ENCODE measurements at places on chromosomes 7 and 10.

GRCh38 chr7:154698726-154699291, 304.1 kb downstream of the PAXIP1 start:
- no peak for DNase-seq

DNA sequence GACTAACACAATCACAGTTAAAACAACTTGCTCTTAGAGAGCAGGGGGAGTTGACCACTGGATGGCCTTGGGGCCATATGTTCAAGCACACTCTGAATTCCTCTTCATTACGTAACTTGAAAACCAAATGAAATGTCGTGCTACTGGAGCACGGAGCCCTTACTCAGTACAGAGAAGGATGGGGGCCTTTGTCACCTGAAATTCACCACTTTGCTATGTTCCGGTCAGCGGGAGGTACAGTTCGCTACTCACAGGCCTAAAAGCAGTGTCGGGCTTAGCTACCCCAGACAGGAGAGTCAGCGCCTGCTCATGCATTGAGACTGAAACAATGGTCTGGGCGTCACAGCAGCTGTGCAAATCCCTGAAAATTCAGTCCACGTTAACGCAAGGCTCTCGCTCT, 39.6 kb downstream of the GLI3 start:
- DNase-seq, result no peak

DNA sequence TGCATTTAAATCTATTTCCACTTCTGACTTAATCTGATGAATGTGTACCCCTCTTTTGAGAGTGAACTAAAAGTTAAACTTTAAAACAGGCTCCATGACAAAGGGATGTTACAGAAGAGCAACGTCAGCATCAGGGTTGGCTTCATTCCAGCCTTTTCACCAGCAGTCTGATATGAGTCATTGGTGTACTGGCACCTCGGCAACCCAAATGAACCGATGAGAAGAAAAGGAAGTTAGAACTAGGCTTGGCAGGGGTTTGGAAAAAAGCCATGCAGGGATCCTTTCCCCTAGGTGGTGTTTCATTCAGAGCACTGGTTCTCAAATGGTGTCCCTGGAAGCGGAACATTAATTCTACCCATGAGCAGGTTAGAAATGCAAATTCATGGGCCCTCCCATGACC, 53.6 kb downstream of the SEC61G start:
- no peak for DNase-seq

- DNase-seq, result no peak
Measured at GRCh38 chr7:53993224-53993623, 549.0 kb upstream of the VSTM2A start.

GRCh38 chr10:52229291-52229931, 84.7 kb upstream of the DKK1 start:
- DNase-seq, result no peak

DNA sequence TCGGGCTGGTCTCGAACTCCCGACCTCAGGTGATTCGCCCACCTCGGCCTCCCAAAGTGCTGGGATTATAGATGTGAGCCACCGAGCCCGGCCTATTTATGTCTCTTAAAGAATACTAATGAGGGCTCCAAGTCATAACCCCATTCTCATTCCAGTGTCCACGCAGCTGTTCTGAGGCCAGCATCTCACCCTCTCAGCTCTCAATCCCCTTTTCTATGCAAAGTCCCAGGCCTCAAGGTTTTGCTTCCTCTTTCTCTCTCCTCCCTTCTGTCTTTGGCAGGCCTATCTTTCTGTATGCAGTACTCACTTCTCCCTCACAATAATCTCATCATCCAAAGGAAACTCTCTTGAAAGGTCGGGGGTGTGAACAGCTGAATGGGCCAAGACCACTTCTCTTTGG, 28.0 kb upstream of the VSIR start:
- no peak for DNase-seq

GRCh38 chr10:25725917-25726716, 207.9 kb upstream of the MYO3A start:
- DNase-seq, result no peak

DNA sequence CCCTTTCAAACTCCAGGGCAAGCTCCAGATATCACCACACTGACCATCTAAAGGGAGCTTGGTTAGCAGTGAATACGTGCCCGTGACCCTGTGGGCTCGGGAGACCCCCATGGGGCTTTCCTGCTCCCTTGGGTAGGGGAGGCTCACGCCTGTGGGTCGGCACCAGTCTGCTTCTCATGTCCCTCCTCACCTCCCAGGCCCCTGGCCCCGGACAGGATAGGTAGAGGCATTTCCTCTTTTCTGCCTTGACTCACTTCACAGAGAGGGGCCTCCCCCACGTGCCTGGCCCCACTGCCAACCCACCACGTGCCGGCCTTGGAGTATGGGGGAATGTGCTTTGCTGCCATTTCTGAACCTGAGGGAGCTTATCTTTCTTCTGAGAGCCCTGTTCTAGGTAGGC, 131.3 kb upstream of the FAM20C start:
- DNase-seq, result no peak

GRCh38 chr10:6082496-6083395, 6.1 kb upstream of the RBM17 start:
- no peak for DNase-seq

DNA sequence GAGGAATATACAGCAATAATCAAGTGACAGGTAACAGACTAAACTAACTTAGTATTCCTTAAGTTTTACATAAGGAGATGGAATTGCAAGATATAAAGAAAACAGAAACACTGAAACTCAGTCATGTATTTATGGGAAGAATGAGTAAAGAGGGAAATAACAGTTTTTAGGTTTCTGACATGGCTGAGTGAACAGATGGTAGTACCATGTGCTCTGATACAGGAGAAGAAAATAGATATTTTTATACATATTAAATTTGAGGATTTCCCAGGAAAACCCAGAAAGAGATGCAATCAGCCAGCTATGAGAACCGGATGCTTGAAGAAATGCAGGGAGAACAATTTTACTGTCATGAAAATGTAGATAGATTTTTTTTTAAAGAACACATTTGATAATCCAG, 669.5 kb upstream of the GRM3 start:
- no peak for DNase-seq

GRCh38 chr7:116951366-116952292, 1.7 kb upstream of the ST7 start:
- DNase-seq, result no peak

- DNase-seq, result no peak
Measured at GRCh38 chr7:80393786-80394185, 118.1 kb downstream of the GNAT3 start.

DNA sequence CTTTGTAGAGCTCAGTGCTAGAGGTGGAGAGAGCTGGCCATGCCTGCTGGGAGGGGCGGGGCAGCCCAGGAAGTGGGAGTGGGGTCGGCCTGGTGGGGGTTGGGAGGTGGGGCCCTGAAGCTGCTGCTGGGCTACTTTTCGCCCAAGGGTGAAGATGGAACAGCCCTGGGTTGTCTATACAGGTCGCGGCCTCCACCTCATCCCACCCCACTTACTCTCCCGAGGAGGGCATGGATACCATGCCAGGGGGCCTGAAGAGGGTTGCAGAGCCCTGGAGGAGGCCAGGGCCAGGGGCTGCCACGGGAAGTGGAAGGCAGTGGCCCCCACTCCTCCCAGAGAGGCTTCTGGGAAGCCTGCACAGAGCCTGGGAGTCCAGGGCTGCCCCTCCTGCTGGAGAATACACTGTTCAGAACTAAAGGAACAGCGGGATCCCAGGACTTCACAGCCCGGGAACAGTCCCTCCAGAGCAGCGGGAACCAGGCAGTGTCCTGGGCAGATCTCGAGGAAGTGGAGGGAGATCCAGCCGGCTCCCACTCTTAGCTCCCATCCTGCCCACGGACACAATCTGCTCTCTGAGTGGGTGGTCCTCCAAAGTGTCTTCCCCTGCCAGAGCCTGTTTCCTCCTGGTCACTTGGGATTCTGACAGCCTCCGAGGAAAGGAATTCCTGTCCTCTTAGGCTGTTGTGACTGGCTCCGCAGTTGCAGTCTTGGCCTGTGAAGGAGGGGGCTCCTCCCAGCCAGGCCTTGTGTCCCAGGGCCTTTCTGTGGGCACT, 23.5 kb downstream of the MAT1A start:
- no peak for DNase-seq

- no peak for DNase-seq
Measured at GRCh38 chr7:26340476-26341018, 48.9 kb downstream of the SNX10 start.

- no peak for DNase-seq
Measured at GRCh38 chr10:44988957-44989585, 10.5 kb upstream of the DEPP1 start.

DNA sequence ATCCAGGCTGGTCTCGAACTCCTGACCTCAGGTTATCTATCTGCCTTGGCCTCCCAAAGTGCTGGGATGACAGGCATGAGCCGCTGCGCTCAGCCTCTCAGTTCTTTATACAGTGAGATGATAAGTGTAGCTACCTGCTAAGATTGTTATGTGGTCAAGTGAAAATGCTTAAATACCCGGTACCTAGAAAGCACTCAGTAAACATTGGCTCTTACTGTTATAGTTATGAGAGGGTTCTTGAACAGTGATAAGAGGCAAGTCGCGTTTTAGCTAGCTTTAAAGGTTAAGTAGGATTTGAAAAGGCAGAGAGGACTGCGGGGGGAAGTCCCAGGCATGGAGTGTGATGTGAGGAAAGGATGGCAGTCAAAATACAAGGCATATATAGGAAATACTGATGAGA, 4.5 kb downstream of the ZKSCAN1 start:
- no peak for DNase-seq

DNA sequence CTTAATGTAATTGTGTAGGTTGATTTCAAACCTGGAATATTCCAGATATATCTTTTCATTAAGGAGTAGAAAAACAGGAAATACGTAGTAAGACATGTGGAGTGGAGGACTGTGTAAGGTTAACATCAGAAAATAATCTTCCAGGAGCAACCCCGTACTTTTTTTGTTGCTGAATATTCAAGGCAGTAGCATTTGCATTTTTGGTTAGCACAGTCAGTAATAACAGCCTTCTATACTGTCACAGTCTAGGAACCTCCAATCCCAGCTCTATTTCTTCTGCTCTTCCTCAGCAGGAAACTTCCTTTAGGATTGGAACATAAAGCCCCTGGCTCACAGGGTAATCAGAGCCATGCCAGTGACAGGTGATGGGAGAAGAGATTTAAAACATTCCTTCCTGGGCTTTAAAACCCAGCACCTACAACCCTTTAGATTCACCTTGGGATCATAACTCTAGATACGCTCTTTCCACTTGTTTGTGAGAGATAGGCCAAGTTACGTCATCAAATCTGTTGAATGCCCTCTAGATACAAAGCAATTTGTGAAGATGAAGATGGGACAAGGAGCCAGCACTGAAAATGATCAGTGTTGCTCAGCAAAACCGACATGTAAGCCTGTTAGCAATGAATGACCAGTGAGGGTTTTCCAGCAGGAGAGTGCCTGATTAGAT, 248.5 kb upstream of the NPY start:
- no peak for DNase-seq

GRCh38 chr10:79072041-79072441, 3.3 kb downstream of the ZMIZ1 start:
- DNase-seq, result no peak

DNA sequence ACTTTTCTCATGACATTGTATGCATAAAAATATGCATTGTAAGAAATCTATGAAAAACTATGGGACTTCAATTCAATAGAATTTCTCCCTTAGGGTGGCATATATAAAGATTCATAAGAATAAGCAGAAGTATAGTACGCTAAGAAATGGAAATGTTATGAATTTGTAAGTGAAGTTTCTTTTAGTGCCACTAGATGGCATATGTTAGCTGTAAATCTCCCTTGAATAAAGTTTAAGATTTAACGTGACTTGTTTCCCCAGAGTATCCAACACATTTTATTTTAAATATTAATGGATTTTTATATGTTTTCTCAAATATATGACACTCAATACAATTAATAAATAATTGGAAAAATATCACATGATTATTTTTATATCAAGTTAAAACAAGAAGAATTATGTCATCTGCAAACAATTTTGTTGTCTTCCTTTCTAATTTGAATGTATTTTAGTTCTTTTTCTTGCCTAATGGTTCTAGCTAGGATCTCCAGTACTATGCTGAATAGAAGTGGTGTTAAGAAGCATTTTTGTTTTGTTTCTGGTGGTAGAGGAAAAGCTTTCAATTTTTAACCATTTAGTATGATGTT, 287.2 kb downstream of the HGF start:
- no peak for DNase-seq

GRCh38 chr10:23994459-23995046, 214.4 kb upstream of the KIAA1217 start:
- DNase-seq, result peak; percentile 27

- DNase-seq, result no peak
Measured at GRCh38 chr10:45058580-45058979, 57.9 kb downstream of the ZNF22 start.

DNA sequence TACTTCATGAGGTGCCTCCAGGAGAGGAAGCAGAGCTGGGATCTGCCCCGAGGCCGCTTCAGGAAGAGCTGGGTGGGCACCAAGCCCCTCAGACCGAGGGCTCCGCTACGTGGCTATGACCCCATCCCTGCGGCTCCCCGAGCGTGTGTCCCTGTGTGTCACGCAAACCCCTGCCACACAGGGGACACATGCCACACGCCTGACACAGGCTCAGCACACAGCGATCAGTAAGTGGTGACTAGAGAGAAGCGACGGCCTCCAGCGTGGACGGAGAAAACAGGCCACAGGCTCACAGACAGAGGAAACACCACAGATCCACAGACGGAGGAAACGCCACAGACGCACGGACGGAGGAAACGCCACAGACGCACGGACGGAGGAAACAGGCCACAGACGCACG, 18.5 kb downstream of the DIP2C start:
- no peak for DNase-seq

DNA sequence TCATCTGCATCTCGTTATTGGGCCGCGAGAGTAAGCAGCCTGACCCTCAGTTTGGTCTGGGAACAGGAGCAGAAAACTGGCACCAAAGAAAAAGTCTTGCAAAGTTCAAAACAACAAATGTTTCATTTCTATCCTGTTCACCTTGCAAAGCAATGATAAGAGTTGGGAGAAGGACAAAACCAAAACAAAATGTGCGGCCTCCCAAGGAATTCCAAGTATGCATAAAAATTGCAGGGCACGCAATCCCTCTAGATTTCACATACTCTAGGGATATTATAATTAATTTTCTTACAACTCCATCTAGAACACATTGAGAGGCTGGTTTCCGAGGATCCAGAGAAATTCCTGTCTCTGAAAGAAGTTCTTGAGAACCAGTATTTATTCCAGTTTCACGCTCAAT, 20.1 kb downstream of the CHUK start:
- no peak for DNase-seq
